ENCODE measurements at places on chromosomes 11 and 22. TPM values are rescaled to one million over a fixed set of nuclear protein-coding genes. Genes with fewer than 3 reads are reported as not detected.
A peak's percentile ranks its signal among the peaks of the same experiment; 100 is the strongest.

The OR51A7 gene
- not detected for polyA plus RNA-seq

- peak; percentile 54 for DNase-seq
Observed at GRCh38 chr11:71488681-71489270, 35.8 kb downstream of the NADSYN1 start.

DNA sequence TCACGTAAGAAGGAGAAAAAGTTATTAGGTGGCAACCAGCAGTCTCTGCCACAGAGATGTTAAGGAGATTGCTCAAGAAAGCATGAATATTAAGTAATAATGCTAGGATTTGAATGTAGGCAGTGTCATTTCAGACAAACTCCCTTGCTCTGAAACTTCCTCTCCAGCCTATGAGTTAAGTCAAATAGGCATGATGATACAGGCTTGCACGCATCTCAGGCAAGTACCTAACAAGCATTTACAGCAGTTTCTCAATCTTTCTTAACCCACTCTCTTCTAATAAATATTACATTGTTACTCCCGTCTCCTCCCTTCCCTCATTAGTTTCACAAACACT lies 72.7 kb downstream of the RAB38 start:
- DNase-seq: no peak

DNA sequence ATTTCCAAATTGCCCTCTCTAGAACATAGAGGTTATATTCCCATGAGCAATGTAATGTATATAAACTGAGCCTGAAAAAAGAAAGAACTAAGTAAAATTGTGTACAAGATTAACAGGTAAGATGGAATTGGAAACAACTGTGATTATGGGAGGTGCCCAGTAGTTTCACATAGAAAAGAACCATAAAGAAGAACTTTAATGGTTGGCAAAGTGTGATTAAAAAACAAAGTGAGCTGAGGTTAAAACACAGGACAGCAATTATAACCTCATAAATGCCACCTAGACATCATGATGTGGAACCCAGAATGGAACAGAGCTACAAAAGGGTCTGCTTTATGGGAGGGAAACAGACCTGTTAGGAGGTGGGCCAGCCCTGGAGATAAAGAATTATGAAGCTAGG lies 58.6 kb downstream of the CYB5R2 start:
- DNase-seq: no peak

DNA sequence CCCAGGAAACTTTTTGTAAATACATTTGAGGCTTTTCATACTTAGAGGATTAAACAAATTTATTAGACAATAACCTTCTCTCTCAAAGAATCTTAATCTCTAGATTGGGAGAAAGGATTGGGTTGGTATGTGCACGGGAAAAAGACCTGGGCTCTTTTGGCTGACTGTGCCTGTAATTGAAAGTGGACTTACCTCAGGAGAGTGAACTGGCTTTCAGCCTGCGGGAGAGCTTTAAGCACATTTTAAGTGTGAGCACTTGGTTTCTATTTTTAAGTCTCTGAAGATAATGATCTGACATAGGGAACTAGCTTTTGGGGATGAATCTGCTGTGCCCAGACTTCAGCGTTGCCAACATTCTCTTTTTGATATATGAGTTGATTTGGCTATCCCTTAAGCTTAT lies 35.8 kb downstream of the UVRAG start:
- no peak for DNase-seq
